ENCODE measurements at places on chromosomes 1 and 21. TPM values are rescaled to one million over a fixed set of nuclear protein-coding genes. Genes with fewer than 3 reads are reported as not detected.

The CFHR3 gene
- total RNA-seq: 0.48 TPM

The XCL2 gene
- total RNA-seq: not detected

The SYPL2 gene
- total RNA-seq: 2.4 TPM

The TENT5C gene
- total RNA-seq: 15.4 TPM
